Esophagus muscularis mucosa (tissue), 4 donors: ENCODE measurements at places on chromosomes 1 and 21. TPM values are rescaled to one million over a fixed set of nuclear protein-coding genes. Genes with fewer than 3 reads are reported as not detected.
A peak's percentile ranks its signal among the peaks of the same experiment; 100 is the strongest.

ATP6V0B gene
- total RNA-seq, result 68.1 TPM

DNA sequence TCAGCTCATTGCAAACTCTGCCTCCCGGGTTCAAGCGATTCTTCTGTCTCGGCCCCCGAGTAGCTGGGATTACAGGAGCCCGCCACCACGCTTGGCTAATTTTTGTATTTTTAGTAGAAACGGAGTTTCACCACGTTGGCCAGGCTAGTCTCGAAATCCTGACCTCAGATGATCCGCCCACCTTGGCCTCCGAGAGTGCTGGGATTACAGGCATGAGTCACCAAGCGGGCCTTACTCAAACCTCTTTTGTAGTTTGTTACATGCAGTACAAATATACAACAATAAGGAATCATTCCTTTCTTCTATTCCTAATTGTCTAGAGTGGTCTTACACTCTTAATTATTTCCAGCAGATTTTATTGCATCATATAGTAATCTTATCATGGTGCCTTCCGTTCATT is 16.6 kb downstream of the SPATA17 start:
- no peak for DNase-seq

DNA sequence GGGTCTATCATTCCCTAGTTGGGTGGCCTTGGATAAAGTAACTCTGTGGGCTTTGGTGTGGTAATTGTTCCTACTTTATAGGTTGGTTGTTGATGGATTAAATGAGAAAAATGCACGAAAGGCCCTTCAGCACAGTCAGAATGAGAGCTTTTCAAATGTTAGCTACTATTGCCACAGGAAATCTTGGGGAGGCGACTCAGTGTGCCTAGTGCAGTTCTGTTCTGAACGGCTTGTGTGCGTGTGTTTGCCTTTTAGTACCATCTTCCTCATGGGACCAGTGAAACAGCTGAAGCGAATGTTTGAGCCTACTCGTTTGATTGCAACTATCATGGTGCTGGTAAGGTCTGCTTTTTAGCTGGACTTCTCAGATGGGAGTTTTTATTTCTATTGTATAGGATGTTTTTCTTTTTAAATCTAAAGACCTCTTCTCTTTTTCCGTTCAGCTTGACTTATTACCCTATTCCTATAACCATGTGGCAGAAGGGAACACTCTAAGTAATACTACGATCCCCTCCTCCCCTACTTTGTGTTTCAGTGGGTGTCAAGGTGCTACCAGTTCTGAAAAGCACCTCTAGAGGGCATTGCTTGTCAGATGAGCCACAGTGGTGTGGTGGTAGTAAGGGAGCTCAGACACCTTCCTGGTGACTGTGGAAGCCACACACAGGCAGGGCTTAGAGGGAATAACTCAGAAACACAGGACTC is 9.2 kb downstream of the SFT2D2 start:
- DNase-seq, result peak; percentile 21

DNA sequence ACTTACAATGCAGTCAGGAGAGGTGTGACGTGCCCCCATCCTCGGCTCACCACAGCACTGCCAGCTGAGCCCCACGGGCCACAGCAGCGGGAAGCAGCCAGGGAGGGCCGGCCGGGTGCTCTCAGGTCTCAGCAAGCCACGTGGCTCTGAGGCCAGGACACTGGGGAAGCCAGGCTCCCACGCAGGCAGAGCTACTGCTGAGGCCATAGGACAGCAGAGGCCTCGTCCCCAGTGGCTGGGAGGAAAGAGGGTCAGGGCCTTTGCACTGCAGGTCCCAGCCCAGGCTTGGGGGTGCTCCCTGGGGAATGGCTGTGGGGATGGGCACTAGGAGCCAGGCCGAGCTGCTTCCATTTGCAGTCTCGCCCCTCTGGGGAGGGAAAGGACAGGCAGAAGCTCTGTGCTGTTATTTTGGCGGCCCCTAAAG is 5.8 kb downstream of the LRRC47 start:
- no peak for DNase-seq

GRCh38 chr1:8782955-8783354 is 34.5 kb downstream of the RERE start:
- no peak for DNase-seq

DNA sequence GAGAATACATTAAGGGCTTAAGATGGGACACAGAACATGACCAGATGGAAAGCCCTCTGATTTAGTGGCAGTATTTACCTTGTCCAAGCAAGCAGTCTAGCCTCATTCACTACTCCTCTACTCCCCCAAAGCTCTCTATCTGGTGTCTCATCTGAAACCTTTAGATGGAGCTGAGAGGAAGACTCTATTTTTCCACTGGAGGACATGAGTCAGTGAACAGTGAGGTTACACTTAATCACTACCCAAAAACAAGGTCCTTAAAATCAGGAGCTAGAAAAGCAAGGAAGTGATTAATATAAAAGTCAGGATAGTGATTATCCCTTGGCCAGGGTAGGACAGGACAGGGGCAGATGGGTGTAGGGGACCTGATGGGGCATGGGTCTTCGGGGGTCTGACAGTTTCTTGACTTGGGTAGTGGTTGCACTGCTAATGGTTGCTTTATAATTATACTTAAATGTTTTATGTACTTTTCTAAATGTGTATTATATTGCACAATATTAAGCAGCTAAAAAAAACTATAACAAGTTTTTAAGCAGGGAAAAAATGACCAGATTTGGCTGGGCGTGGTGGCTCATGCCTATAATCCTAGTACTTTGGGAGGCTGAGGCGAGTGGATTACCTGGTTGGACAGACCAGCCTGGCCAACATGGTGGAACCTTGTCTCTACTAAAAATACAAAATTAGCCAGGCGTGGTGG is 3.0 kb downstream of the PTPN22 start:
- no peak for DNase-seq

DNA sequence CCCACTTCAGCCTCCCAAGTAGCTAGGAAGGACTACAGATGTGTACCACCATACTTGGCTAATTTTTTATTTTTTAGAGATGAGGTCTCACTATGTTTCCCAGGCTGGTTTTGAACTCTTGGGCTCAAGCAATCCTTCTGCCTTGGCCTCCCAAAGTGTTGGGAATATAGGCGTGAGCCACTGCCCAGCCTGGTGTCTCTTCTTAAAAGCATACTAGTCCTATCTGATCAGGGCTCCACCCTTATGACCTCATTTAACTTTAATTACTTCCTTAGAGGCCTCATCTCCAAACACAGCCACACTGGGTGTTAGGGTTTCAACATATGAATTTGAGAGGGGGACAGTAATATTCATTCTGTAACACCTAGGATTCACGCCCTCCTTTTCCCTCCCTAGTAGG is 130.9 kb downstream of the GLIS1 start:
- DNase-seq, result no peak
